ENCODE measurements at places on chromosomes 6 and 20.
A peak's percentile ranks its signal among the peaks of the same experiment; 100 is the strongest.

DNA sequence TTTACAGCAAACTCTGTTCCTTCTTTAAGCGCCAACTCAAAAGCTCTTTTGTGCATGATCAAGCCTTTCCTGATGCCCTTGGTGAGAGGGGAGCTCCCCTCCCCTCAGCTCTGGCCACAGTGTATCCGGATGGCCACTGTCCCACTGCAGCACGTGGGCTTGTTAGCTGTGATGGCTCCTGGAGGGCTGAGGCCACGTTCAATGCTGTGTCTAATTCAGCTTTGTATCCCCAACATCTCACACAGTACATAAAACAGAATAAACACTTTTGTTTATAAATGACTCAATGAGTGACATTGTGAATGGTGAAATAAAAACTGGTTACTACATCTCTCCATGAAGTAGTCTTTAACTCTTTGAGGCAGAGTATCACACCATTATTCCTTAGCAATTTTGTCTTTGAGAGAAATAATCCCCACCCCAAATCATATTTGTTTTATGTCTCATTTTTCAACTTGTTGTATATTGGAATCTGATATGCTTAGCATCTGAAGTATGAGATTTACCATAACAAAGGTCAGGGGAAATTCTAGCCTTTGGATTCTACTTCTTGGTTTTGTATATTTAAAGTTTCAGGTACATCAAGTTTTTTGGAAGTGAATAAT is 44.5 kb downstream of the EDN1 start:
- DNase-seq, result no peak

GRCh38 chr6:15458021-15458459 is 204.8 kb downstream of the DTNBP1 start:
- DNase-seq, result no peak

- no peak for DNase-seq
Measured at GRCh38 chr20:56465997-56466396, 2.4 kb upstream of the RTF2 start.

- no peak for DNase-seq
Measured at GRCh38 chr6:80328652-80329051, 222.2 kb downstream of the BCKDHB start.

GRCh38 chr6:80872199-80872950 is 765.9 kb downstream of the BCKDHB start:
- DNase-seq, result peak; percentile 85

All from fibroblast of upper back skin (primary cell).